ENCODE measurements at places on chromosomes 1 and 21.

- DNase-seq: no peak
These were observed 12.9 kb downstream of the MYOG start for GRCh38 chr1:203072911-203073310.

DNA sequence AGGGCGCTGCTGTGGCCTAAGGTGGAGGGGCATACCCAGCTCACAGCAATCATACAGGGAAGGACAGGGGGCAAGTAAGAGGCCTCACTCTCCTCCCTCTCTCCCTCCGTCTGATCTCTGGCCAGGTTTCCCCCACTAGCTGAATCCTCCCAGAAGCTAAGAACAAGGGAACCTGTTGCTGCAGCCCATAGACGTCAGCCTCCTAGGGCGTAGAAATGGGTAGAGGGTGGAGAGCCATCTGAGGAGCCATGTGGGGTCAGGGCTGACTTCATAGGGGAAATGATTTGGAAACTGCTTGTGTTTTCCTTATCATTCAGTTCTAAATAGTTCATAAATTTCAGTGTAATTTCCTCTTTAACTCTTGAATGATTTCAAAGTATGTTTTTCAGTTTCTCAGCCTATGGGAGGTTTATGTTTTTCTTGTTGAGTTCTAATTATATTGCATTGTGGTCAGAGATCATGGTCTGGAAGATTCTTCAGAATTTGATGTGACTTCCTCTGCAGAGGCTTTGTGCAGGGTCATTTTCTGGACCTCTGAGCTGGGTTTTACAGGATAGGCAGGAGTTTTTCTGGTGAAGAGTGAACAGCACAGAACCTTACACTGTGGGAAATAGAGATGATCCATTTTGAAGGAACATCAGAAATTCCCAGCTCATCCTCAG lies 2.3 kb upstream of the MOB3C start:
- peak; percentile 36 for DNase-seq

DNA sequence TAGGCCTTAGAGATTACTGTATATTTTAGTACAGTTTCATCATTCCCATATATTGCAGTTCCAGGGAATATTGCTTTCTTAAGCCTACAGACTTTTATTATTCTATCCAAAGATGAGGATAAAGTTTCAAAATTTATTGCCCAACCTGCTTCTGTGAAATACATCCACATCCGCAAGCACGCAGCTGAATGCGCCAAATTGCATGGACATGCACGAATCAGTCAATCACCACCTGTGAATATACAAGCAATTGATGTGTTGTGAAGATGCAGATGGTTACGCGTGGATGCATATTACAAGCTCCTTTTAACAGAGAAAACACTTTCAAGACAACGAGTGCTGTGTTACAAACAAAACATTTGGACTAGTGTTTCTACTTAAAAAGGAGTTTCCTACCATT lies 577.8 kb upstream of the PLXNA2 start:
- no peak for DNase-seq

GRCh38 chr1:168556647-168557046 lies 12.8 kb upstream of the XCL2 start:
- no peak for DNase-seq

DNA sequence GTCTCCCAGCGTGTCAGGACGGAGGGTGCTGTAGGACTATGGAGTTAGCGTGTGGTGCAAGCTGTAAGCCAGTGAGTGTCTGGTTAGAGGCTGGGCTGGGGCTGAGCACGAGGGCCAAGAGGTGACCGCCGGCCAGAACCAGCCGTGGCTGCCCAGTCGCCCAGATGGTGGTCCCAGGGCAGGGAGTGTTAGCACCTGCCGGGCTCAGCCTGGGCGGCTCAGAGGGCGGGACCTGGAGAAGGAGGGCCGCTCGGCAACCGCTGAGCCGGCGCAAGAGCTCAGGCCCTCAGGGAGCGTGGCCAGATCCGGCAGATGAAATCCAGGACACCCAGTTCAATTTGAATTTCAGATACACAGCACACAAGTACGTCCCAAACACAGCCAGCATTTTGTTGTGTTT lies 87.9 kb downstream of the PRDM16 start:
- no peak for DNase-seq

DNA sequence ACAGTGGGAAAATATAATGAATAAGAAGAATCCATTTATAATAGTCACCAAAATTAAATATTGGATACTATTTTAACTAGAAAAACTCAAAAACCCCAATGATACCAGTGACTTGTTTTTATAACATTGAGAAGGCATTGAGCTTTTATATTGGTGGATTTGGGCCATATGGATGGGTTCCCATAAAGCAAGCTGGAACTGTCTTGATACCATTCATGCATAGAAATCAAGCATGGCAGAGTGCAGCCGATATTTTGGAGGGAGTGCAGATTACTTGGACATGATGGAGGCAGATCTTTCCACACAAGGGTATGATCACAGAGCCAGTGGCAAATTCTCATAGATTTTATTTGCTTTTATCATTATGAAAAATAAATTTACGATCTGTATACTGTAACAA lies 3.8 kb upstream of the RWDD3 start:
- no peak for DNase-seq
